ENCODE measurements at places on chromosomes 13 and 19.
A peak's percentile ranks its signal among the peaks of the same experiment; 100 is the strongest.

DNA sequence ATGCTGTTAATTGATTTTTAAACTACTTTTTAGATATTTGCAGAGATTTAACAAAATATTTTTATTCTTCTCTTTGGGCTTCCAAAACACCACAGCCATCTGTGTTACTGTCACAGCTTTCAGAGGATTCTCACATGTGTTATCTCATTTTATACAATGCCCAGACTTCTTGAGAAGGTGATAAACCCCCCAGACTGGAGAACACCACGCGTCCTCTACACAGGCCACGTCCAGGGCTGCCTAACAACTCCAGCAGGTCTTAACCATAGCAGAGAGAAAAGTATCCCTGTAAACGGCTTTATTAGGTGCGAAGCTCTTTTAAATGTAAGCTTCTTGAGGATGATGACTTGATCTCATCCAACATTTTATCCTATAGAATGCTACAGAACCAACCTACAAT lies 2.0 kb downstream of the GPR183 start:
- peaks cover 29% of the 10 kb centered on the region for H3K36me3 ChIP-seq
- DNase-seq, result no peak
- no peak overlapping the region for H3K4me3 ChIP-seq
- no peaks in the 10 kb centered on the region for H3K27me3 ChIP-seq
- peaks cover 5% of the 10 kb centered on the region for H3K4me1 ChIP-seq

- no peaks in the 10 kb centered on the region for H3K27me3 ChIP-seq
- H3K4me3 ChIP-seq, result no peak overlapping the region
- peaks cover 12% of the 10 kb centered on the region for H3K36me3 ChIP-seq
- peaks cover 23% of the 10 kb centered on the region for H3K4me1 ChIP-seq
Observed at GRCh38 chr13:40996426-40997092, 22.6 kb downstream of the ELF1 start.

GRCh38 chr13:46687810-46688209 lies 109.2 kb downstream of the ESD start:
- no peak overlapping the region for H3K27ac ChIP-seq
- H3K4me1 ChIP-seq, result peaks cover 45% of the 10 kb centered on the region
- no peak for DNase-seq
- peaks cover 6% of the 10 kb centered on the region for H3K36me3 ChIP-seq
- H3K27me3 ChIP-seq, result no peaks in the 10 kb centered on the region
- H3K4me3 ChIP-seq, result no peak overlapping the region

GRCh38 chr13:95182570-95183265 lies 118.5 kb downstream of the ABCC4 start:
- no peak overlapping the region for H3K4me3 ChIP-seq
- H3K4me1 ChIP-seq, result no peaks in the 10 kb centered on the region
- no peak overlapping the region for H3K27ac ChIP-seq

DNA sequence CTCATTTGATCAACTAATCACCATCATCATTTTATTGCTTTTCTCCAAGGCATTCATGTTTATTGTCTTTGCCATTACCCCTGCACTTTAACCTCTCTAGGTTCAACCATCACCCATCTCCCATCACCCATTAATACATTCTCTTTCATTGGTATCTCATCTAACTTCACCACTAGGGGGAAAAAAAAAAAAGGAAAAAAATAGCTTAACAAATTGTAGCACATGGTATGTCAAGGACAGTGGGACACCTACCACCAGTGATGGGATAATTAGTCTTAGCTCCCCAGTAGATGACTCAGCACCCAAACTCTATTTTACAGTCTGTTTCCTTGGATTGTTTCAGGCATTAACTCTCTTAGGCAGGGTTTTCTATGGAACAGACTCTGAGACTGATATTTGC lies 1770.2 kb upstream of the MIR17HG start:
- no peak overlapping the region for H3K27ac ChIP-seq
- DNase-seq, result no peak
- no peaks in the 10 kb centered on the region for H3K4me1 ChIP-seq
- no peaks in the 10 kb centered on the region for H3K36me3 ChIP-seq
- no peaks in the 10 kb centered on the region for H3K27me3 ChIP-seq

- H3K4me3 ChIP-seq, result no peak overlapping the region
- H3K27ac ChIP-seq, result no peak overlapping the region
- no peaks in the 10 kb centered on the region for H3K36me3 ChIP-seq
- H3K4me1 ChIP-seq, result peaks cover 6% of the 10 kb centered on the region
Observed at GRCh38 chr13:90979059-90979458, 368.4 kb upstream of the MIR17HG start.

DNA sequence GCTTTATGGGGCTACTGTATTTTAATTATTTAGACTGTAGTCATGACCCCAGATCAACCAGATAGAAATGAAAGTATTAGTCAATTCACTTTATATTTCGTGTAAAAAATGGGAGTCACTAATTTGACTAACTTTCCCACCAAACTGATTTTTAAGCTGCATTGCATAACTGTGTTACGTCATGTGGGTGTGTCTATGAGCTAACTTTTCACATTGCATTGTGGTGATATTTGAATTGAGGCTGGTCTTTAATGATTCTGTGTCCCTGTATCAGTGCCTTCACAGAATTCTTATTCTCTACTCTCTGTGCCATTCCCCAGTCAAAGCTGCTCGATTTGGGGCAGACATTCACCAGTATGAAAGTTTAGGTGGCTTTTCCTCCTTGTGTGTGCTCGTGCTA lies 172.7 kb upstream of the MAB21L1 start:
- H3K4me1 ChIP-seq, result no peaks in the 10 kb centered on the region
- peaks cover 3% of the 10 kb centered on the region for H3K27me3 ChIP-seq
- H3K4me3 ChIP-seq, result no peak overlapping the region
- DNase-seq, result no peak
- peaks cover 9% of the 10 kb centered on the region for H3K36me3 ChIP-seq

GRCh38 chr13:96346921-96347320 lies 257.0 kb downstream of the HS6ST3 start:
- H3K27me3 ChIP-seq, result no peaks in the 10 kb centered on the region
- H3K4me3 ChIP-seq, result no peak overlapping the region
- no peak overlapping the region for H3K27ac ChIP-seq
- DNase-seq, result no peak
- H3K36me3 ChIP-seq, result no peaks in the 10 kb centered on the region
- H3K4me1 ChIP-seq, result no peaks in the 10 kb centered on the region

DNA sequence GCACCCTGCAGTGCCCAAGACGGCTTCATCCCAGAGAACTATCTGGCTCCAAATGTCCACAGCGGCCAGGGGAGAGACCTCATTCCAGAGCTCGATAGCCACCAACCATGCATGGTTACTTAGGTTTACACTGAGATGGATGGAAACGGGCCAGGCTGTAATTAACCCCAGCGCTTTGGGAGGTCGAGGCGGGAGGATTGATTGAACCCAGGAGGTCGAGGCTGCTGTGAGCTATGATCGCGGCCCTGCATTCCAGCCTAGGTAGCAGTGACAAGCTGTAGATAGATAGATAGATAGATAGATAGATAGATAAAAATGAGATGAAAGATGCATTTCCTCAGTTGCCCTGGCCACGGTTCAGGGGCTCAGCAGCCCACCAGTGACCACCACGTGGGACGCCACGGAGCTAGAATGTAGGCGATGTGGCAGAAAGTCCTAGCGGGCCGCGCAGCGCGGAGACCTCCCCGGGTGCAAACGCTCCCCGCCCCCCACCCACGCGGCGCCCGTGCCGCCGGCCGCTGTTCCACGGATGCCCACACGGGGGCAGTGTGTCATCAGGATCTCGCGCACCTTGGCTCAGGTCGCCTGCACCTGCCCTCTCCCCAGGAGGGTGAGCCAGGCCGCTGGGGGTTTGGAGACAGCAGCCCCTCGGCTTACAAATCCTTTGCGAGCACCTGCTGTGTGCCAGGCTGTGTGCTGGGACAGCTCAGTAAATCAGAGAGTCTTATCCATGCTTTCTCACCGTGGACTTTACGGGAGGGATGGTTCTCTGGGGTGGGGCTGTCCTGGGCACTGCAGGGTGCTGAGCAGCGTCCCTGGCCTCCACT lies 13.5 kb upstream of the TLE5 start:
- peaks cover 20% of the 10 kb centered on the region for H3K4me1 ChIP-seq
- DNase-seq, result no peak

DNA sequence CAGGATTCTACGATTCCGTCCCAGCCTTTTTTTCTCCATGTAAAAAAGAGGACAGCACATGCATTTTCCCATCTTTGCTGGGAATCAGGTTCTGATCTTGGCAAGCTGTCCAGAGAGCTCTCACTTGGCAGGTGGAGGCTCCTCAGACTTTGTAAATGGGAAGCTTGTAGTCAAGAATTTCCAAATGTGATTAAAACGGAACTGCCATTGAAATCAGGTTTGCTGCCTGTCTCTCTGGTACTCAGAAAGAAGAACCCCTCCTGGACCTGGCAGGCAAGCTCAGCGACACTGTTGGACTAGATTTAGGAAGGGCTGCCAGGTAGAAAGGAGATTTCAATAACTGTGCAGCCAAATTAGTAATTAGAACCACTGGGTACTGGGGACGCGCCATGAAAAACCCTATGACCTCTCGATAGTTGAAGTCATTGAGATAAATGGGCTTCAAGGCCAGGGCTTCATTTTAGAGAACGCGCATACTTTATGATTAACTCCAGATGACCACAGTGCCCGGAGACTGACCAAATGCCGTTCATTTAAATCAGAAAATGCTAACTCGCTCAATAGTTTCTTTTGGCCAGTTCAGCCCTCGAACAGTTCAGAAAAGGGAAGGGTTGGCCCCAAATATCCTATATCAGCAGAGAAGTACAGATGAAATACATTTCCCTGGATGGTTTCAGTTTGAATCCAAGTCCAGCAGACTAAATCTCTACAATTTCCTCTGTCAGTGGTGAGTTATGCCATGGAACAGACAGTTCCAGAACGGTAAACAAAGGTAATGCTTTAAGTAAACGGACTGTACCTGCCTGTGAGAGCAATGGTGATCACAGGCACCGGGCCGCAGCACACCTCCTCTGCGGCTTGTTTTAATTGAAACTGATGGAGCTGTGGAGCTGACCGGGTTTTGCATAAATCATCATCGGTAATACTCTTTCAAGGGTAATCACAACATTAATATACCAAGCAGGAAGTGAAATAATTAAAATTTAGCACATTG lies 517.4 kb downstream of the RFC3 start:
- no peak overlapping the region for H3K27ac ChIP-seq
- H3K27me3 ChIP-seq, result no peaks in the 10 kb centered on the region
- peaks cover 8% of the 10 kb centered on the region for H3K4me1 ChIP-seq

DNA sequence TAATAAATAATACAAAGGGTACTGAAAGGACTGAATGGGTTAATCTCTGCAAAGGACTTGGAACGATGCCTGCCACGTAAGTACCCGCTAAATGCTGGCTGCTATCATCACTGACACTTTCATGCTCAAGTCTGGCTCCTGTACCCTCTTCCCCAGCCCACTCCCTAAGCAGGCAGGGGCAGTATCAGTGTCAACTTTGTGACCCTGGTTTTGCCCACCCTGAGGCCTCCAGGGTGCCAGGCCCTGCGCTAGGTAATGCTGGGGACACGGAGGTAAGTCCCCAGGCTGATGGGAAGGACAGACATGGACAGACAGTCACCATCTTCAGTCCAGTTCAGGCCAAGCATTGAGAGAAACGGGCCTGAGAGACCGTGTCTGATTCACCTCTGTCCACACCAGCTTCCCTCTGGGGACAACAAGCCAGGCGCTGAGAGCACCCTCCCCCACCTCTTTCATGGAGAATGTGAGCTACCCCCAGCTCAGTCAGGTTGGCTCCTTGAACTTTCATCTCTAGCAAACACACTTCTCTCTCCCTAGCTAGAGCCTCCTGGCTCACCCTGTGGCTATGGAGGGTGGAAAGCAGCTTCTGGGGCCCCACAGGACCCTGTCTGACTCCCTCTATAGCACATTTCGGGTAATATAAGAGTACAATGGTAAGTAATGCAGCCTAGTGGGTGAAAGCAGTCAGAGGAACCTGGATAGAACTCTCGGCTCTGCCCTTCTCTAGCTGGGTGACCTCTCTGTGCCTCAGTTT lies 800 bp downstream of the ETFB start:
- H3K4me1 ChIP-seq, result peaks cover 25% of the 10 kb centered on the region
- H3K4me3 ChIP-seq, result peak overlapping the region; percentile 98
- peaks cover 3% of the 10 kb centered on the region for H3K27me3 ChIP-seq
- DNase-seq, result no peak
